ENCODE measurements at places on chromosomes 12 and 14.

- DNase-seq = no peak
These were observed 145.9 kb upstream of the SLCO1C1 start for GRCh38 chr12:20549108-20549719.

DNA sequence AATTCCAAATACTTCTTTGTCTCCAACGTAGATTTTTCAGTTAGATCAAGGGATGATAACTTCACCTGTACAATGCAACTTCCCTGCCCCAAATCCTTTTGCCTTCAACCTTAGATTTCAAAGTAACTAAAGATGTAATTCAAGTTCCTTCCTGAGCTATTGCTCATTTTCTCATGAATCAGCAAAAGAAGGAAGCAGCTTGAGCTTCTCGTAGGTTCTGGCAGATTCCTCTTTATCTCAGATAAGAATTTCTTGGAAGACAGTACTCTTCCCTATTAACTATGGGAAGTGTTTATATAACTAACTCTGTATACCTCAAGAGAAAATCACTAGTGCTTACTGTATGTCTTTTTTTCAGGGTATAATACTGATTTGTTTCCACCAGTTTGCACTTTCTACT, 203.8 kb downstream of the RASSF9 start:
- DNase-seq = no peak

GRCh38 chr12:118633071-118633470, 256.7 kb downstream of the SUDS3 start:
- DNase-seq = no peak

GRCh38 chr12:56604355-56604754, 25.8 kb downstream of the BAZ2A start:
- DNase-seq = no peak

DNA sequence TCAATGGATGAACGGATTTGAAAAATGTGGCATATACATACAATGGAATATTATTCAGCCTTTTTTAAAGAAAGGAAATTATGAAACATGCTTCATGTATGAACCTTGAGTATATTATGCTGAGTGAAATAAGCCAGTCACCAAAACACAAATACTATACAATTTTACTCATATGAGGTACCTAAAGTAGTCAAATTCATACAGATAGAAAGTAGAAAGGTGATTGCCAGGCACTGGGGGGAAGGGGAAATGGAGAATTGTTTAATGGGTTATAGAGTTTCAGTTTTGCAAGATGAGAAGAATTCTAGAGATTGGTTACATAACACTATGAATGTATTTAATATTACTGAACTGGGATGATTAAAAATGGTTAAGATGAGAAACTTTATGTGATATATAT, 171.4 kb downstream of the TMTC3 start:
- DNase-seq = no peak

- no peak for DNase-seq
These were observed 12.8 kb downstream of the MYRFL start for GRCh38 chr12:69837657-69838415.

DNA sequence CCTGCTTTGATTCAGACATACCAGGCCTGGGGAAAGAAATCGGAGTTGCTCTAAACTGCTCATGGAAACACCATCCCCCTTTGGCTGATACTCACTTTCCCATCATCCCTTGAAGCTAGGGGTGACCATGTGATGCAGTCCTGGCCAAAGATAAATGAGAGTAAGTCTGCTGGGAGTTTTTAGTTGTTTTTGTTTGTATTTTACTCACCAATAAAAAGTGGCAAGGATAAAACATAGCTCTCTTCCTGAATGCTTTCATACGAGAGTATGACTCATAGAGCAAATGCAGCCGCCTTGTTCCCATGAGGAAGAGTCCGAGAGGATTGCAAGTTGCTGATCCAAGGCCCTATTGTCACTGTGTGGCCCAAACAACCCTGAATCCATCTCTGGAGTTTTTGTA, 126.4 kb upstream of the TMEM132C start:
- no peak for DNase-seq

GRCh38 chr12:5433845-5434646, 2.1 kb downstream of the NTF3 start:
- no peak for DNase-seq

DNA sequence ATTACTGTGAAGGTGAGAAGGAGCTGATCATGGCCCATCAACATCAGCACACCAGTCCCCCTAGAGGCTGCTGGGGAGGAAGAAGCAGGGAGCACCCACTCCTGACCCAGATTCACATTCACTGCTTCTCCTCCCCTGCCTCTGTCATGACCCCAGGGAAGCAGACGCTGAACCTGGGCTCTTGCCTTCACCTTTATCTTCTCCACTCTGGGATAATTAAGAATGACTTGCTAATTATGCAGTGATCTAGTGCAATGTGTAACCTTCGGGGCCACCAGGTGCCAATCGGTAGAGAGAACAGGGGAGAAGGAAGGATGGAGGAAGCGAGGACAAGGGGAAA, 44.4 kb upstream of the IQSEC3 start:
- DNase-seq = no peak

DNA sequence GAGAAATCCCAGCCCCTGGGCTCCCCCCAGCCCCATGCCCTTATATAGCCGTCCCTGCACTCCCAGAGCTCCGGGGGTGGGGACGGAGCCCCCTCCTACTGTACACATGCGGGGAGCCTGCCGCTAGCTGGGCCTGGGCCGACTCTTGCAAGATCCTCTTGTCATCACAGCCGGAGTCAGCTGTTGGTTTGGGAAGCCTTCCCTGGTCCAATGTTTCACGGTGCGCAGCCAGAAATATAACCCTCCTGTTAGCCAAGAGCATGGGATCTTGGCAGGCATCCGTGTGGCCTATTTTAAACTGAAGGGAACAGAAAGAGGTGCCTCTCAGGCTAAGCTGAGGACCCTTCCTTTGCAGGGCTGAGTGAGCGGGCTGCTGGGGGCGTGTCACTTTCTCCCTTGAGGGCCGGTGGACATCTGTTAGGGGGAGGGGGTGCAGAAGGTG, 175.3 kb downstream of the TSPAN9 start:
- DNase-seq = no peak

DNA sequence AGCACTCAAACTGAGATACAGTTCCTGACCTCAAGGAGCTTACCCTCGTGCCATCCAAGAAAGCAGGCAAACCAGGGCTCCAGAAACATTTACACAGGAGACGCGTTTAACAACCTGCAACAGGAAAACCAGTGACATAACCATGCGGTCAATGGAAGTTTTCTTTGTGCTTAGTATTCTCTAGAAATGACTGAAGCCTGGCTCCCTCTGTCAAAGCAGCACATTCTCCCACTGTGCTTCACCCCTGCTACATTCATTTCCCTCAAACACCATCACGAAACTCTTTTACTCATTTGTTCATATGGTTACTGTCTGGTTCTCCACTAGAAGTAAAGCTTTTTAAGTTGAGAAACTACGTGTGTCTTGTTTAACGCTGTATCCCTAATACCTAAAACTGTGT, 161.3 kb upstream of the CCND2 start:
- no peak for DNase-seq

- no peak for DNase-seq
These were observed 10.2 kb downstream of the DDX47 start for GRCh38 chr12:12823300-12823699.

DNA sequence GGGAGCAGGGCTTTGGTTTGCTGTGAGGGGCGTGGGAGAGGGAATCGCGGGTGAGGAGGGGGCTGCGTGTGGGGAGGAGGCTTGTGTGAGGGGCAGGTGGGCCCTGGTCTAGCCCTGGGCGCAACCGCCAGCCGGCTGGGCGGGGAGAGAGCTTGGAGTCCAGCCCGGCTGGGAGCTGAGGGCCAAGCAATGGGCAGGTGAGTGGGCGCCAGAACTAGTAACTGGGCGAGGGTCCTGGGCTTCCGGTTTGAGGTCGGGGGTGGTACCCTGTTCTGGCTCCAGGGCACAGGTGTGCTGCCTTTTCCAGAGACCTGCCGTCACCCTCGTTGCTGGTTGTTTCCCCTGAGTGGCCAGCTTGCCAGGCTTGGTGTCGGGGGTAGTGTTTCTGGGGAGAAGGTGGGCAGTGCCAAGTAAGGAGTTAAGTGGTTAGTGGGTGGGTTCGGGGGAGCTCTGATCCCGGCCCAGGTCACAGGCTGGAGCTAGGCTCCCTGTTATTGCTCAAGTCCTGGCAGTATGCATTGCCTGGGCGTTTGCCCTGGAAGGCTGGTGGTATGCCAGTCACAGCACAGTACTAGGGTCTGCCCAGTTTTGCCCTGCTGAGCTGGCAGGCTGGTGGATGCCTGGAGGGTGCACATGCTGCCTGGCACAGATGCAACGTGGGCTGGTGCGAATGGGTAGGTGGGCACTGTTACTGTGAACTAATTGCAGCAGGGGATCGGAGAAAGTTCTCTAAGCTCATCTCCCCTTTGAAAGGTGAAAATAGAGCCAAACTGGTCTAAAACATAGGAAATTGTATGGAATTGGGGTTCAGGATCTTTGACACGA, 683 bp downstream of the CIPC start:
- DNase-seq = no peak

- no peak for DNase-seq
These were observed 4.0 kb upstream of the INF2 start for GRCh38 chr14:104685216-104685997.

GRCh38 chr12:111361717-111362576, 6.9 kb downstream of the PHETA1 start:
- no peak for DNase-seq

- no peak for DNase-seq
These were observed 52.8 kb upstream of the CNOT2 start for GRCh38 chr12:70190262-70191010.

DNA sequence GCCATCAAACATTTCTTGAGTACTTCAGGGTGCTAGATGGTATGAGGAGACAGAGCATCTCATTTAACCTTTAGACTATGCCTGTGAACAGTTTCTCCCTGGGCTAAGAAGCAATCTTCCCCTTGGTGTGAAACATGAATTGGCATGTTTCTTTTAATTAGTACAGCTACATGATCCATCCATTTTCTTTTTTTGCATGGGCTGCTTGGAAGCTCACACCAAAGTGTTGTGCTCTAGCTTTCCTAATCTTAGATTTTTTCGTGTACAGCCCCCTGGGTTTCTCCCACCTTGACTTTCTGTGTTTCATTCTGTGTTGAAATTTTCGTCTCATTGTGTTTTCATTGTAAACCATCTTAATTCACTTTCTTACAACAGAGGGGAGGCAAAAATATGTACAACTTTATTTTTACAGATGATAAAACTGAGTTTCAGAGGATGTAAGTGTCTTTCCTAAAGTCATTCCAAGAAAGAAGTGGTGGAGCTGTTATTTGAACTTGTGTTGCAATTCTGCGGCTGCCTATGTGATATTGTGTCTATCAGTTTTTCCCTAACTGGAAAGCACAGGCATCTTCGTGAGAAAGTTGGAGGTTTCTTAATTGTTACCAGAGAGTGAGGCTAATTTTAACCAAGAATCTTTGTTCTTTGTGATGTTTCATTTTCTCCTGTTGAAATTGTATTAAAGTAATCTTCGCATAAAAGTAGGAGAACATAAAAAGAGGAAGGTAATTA, 64.5 kb downstream of the DAAM1 start:
- no peak for DNase-seq
